Neuronal stem cell (in vitro differentiated cells): ENCODE measurements at places on chromosomes 13 and 19.

GRCh38 chr13:50116430-50116973 lies 101.3 kb downstream of the KCNRG start:
- no peak for DNase-seq

- no peak for DNase-seq
These were observed 110.5 kb downstream of the ENOX1 start for GRCh38 chr13:43676320-43676719.

DNA sequence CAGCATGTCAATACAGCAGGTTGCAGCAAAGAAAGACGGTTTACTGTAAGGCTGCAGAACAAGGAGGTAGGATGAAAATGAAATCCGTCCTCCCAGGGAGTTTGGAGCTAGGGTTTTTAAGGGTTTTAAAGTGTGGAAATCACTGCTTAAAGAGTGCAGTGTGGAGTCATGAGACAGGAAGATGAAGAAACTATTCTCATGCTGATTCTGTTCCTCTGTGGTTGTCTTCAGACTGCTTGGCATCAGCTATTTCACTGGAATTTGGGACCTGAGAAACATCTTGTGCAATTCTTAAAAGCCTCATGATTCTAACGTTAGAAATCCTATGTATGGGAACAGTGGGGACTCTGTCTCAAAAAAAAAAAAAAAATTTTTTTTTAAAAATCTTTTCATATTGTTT lies 11.4 kb downstream of the ZNF331 start:
- no peak for DNase-seq

GRCh38 chr19:50992666-50993035 lies 8.8 kb downstream of the KLK8 start:
- DNase-seq: no peak

GRCh38 chr19:6528544-6529121 lies 2.2 kb upstream of the TNFSF9 start:
- no peak for DNase-seq

GRCh38 chr19:53809518-53810186 lies 14.5 kb downstream of the NLRP12 start:
- no peak for DNase-seq

DNA sequence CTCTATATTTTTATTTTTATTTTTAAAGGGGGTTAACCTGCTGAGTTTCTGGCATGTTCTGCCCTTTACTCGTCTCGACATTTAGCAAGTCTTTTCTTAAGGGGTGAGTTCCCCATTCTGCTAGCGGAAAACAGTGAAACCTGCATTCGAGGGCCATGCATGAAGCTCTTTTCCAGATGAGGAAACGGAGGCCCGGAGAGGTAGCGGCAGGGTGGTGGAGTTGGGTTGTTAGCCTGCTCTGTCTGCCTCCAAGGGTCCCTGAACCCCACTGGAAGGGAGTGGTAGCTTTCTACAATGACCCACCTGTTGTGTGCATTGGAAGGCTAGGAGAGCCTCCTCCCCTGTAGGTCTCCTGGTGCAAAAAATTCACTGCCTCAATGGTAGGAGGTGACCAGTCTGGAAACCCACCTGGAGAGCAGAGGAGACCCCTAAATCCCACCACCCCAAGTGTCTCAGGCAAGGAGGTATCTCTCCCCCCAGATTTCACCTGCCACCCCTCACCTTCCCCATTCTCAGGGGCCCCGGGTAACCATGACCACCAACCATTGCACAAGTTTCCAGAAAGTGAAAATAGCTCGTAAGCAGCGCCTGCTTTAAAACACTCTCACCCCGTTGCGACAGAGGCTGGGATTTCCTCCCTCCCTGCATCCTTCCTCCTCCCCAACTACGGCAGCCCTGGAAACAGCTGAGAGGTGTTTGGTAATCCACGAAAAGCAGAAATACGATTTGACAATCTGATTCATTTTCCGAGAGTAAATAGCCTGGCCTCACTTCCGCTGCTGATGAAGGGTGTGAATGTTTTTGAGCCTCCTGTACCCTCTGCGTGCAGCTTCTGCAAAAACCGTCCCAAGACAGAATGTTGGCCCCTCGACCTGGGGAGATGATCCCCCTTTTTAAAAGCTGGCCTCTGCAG lies 3.5 kb downstream of the KLF2 start:
- no peak for DNase-seq

- no peak for DNase-seq
These were observed 788.3 kb upstream of the SLITRK5 start for GRCh38 chr13:86882835-86883234.

DNA sequence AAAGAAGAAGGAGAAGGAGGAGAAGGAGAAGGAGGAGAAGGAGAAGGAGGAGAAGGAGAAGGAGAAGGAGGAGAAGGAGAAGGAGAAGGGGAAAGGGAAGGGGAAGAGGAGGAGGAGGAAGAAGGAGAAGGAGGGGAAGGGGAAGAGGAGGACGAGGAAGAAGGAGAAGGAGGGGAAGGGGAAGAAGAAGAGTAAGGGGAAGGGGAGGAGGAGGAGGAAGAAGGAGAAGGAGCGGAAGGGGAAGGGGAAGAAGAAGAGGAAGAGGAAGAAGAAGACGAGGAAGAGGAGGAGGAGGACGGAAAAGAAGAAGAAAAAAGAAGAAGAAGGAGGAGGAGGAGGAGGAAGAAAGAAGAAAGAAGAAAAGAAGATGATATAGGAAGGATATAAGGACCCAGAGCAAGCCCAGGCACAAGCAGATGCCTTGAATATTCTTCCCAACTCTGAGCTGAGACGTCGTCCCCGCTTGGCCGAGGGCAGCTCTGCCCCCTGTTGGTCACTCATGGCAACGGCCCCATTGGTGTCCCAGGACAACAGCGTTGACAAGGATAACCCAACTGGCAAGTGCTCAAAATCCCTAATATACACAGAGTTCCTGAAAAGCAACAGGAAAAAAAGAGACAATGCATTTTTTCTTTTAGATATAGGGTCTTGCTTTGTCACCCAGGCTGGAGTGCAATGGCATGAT lies 30.6 kb upstream of the IGSF23 start:
- DNase-seq: no peak

GRCh38 chr13:42028113-42028799 lies 20.2 kb upstream of the DGKH start:
- no peak for DNase-seq

DNA sequence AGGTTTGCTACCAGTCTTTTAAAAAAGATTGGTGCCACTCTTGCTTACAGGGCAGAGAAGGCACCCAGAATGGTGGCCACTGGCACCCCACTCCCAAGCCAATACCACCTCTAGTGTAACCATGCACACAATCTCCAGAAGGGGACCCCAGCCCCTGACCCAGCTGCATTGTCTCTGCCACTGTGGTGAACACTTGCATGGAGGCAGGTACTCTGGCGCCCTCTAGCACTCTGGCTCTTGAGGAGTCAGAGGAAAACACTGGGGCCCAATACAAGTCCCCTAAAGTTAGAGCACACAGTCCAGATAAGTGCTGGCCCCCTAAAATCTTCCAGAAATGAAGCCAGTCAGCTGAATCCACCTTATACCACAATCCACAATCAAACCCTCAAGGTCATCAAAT lies 6.0 kb downstream of the ERVV-1 start:
- no peak for DNase-seq

- no peak for DNase-seq
These were observed 23.8 kb downstream of the ZSWIM9 start for GRCh38 chr19:48194041-48194843.

DNA sequence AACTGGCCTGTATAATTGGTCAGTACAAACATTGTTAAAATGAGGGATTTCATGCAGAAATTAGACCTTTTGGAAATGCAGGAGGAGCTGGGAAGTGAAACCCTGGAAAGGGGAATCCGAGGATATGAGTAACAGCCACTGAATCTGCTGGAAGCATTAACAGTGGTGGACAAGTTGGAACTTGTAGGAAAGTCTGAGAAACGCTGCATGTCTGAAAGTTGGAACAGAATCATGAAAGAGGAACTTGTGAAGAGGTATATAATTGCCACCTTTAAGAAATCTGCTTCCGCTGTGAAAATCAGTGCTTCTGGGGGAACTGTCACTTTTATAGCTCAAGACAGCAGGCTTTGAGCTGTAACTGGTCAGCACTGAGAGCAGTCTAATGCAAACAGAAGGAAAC lies 716.5 kb upstream of the PRR20A start:
- no peak for DNase-seq

DNA sequence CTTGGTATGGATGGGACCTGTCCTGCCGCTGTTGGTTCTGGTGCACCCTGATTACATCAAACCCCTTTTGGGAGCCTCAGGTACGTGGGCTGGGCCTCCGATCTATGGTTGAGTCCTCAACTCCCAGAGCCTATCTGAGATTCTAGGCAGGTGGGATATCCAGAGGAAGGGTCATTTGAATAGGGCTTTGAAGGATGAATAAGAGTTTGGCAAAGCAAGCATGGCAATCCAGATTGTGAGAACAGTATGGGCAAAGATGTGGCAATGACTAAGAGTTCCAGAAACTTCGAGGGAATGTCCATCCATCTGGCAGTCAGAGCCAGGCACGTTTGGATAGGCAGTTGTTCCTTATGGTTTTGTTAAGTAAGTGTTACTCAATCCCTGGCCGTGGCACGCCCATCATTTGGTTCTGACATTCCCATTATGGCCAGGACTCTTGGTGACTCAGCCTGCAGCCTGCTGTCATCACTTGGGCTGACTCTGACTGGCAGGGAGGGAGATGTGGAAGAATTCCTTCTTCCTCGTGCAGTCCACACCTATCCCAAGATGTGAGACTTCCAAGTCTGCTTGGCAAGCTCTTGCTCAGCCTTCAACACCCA lies 21.5 kb downstream of the CYP4F22 start:
- no peak for DNase-seq

GRCh38 chr13:109093998-109094397 lies 464.6 kb downstream of the MYO16 start:
- no peak for DNase-seq

GRCh38 chr19:54888239-54888638 lies 14.2 kb downstream of the FCAR start:
- no peak for DNase-seq

GRCh38 chr19:51354742-51355148 lies 11.4 kb downstream of the ETFB start:
- peak; percentile 87 for DNase-seq

DNA sequence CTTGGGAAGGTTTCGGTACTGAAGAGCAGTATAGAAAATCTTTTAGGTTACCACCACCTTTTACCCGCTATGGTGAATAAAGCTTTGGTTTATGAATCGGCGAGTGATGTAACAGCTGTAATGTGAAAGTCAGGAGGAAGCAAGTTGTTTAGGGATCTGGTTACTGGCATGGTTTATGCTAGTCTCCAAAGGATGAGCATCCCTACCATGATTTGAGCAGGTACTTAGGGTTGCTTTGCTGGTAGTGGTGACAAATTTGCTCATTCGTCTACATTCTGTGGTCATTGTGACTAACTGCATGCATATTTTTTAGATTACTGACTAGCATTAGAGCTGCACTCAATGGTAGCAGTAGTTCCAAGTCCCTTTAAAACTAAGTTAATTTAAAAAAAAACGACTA lies 104.1 kb downstream of the FRY start:
- no peak for DNase-seq

DNA sequence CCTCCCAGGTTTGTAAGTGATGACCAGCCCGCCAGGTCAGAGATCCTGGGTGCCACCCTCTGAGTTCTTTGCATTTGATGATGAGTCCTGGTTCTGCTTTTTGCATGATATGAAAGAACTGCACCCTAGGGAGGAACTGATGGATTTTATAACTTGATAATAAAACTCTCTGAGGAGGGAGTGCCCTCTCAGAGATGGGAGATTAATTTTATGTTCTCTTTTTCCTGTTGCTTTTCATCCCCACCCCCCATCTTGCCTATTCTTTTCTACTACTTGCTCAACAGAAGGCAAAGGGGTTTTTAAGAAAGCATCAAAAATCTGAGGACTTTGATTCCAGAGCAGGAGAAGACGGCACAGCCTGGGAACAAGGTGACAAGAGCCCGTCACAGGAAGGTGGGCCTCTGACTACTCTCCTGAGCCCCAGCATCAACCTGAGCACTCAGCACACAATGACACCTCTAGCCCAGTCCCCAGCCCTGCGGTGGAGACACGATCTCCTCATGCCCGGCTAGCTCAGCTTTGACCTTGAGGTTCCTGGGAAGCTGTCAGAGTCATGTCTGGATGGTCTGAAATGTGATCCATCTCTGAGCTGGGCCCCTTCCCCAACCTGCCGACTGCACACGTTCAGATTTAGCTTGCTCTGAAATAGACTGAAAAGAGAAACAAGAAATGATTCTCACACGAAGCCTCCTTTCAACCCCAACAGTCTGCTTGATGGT lies 69.1 kb downstream of the SIAH3 start:
- DNase-seq: no peak

DNA sequence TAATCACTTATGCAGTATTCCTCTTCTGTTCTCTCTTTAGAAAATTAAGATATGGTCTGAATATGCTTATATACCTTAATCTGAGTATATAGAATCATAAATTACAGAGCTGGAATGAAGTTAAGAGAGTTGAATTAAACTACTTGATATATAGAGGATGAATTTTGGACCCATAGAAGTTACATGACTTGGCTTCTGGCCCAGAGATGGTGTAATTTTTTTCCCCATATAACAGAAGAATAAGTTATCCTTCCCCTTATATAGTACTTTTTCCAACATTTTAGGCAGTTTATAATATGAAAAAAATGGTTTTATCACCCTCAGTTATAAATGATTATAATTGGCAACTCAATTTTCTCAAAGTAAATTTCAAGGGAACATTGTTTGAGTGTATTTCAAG lies 616.3 kb downstream of the TBC1D4 start:
- DNase-seq: no peak

- no peak for DNase-seq
These were observed 15.0 kb downstream of the EPS15L1 start for GRCh38 chr19:16456652-16457194.

GRCh38 chr13:82693607-82694006 lies 1188.7 kb downstream of the SLITRK1 start:
- no peak for DNase-seq

DNA sequence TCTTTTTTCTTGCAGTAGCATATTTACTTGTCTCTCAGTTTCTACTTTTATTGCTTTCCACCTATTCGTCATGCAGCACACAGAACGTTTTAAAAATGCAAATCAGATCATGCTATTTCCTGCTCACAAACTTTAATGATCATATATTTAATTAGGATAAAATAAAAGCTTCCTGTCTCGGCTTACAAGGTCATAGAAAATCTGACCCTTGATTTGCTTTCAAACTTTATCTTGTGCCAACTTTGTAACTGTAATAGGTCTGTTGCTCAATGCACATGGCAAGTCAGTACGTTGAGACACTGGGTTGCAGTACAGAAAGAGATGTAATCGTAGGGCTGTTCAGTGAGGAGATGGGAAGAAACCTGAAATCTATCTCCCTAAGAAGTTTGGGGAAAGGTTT lies 95.6 kb upstream of the CSNK1A1L start:
- no peak for DNase-seq
